ENCODE measurements at places on chromosomes 6 and 20.
A peak's percentile ranks its signal among the peaks of the same experiment; 100 is the strongest.

- H3K4me3 ChIP-seq, result peak within 1 kb of the TSS; percentile 77
- H3K27ac ChIP-seq, result no peak within 1 kb of the TSS
- DNase-seq, result no peak
- H3K27me3 ChIP-seq, result peaks cover 18% of the 10 kb centered on the region
- H3K36me3 ChIP-seq, result no peaks in the 10 kb centered on the region
Measured at GRCh38 chr20:6767536-6768227, at the start of gene BMP2. Gene BMP2, plus strand, starts transcription at chr20:6767686. Its CDS starts 2,441 bp downstream, at chr20:6770127.

- DNase-seq, result no peak
- H3K36me3 ChIP-seq, result no peaks in the 10 kb centered on the region
- H3K27me3 ChIP-seq, result no peaks in the 10 kb centered on the region
- no peak overlapping the region for H3K4me3 ChIP-seq
Measured at GRCh38 chr6:22145376-22145775, 151.5 kb downstream of the PRL start.

DNA sequence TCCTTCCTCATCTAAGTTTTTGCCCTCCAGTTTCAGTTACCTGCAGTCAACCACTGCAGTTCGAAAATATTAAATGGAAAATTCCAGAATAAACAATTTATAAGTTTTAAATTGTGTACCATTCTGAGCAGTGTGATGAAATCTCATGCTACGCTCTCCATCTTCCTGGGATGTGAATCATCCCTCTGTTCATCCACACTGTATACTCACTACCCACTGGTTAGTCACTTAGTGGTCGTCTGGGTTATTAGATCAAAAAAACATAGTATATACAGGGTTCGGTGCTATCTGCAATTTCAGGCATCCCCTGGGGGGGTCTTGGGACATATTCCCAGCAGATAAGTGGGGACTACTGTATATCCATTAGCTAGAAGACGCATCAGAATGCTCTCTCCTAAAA, 151.9 kb upstream of the SLC22A16 start:
- no peak overlapping the region for H3K27ac ChIP-seq
- no peaks in the 10 kb centered on the region for H3K27me3 ChIP-seq
- H3K4me3 ChIP-seq, result no peak overlapping the region
- DNase-seq, result no peak
- H3K4me1 ChIP-seq, result no peaks in the 10 kb centered on the region
- H3K36me3 ChIP-seq, result no peaks in the 10 kb centered on the region

DNA sequence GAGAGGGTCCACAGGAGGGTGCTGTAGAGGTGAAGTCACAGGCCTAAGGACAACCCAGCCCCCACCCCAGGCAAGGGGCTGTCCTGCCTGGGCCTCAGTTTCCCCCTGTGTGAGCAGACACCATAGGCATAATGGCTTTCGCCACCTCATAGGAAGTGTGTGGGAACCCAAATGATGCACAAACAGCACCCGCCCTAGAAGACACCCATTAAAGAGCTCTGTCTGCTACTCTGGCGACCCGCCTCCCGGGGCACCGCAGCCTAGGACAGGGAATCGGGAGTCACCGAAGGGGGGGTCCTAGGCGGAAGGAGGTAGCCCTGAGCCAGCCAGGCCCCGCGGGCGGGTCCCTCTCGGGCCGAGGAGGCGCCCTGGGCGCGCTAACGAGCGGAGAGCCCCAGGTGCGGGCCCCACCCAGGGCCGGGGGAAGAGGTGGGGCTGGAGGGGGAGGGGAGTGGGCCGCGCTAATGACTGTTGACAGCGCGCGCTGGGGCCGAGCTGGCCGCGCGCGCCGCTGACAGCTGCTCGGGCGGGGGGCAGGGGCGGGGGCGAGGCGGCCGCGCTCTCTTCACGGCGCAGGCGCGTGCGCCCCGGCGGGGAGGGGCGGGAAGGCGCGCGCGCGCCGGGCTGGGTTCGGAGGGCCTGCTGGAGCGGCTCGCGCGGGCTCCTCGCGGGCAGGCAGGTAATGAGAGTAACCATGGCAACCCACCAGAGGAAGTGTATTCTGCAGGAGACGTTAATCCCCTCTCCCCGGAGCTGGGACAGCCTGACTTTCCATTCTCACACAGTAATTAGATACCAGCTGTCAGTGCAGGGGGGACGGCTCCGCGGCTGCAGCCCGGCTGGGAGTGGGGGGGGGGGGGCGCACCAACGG, 48.9 kb downstream of the NOL4L start:
- H3K36me3 ChIP-seq, result no peaks in the 10 kb centered on the region

DNA sequence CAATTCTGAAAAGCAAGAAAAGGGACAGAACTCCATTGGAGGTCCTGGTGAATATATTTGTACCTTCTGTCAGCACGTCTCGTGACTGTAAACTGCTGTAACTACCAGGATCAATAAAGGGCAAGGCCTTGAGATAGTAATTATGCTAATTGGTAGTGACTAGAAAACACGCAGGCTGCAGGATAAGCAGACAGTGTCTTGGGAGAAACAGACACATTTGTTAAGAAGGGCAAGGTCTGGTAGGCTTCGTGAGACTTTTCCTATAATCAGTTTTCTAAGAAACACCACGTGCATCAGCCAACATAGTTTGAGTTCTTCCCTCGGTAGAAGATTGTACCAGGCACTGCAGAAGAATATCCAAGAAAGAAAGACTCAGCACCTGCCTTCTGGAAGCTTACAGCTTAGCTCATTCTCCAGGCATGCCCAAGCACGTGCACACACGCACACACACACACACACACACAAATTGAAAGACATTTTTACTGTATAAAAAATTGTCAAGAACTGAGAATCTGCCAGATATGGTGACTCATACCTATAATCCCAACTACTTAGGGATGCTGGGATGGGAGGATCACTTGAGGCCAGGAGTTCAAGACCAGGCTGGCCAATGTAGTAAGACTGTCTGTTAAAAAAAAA, 167.0 kb upstream of the SASH1 start:
- no peak overlapping the region for H3K4me3 ChIP-seq
- no peak for DNase-seq
- no peaks in the 10 kb centered on the region for H3K27me3 ChIP-seq
- no peaks in the 10 kb centered on the region for H3K4me1 ChIP-seq
- H3K27ac ChIP-seq, result no peak overlapping the region
- no peaks in the 10 kb centered on the region for H3K36me3 ChIP-seq

- H3K36me3 ChIP-seq, result no peaks in the 10 kb centered on the region
- peak overlapping the region; percentile 56 for H3K4me3 ChIP-seq
- no peak for DNase-seq
- peaks cover 6% of the 10 kb centered on the region for H3K4me1 ChIP-seq
- H3K27me3 ChIP-seq, result no peaks in the 10 kb centered on the region
Measured at GRCh38 chr6:24910961-24911725, 24.6 kb downstream of the RIPOR2 start.
